ENCODE measurements at places on chromosomes 7 and 10. TPM values are rescaled to one million over a fixed set of nuclear protein-coding genes. Genes with fewer than 3 reads are reported as not detected.

CFAP69 gene
- 5.0 TPM for total RNA-seq

EPHB6 gene
- 12.1 TPM for total RNA-seq

AKR1B1 gene
- 85.0 TPM for total RNA-seq

MACC1 gene
- 28.5 TPM for total RNA-seq

AKR1E2 gene
- total RNA-seq = 12.6 TPM

CYP2C9 gene
- total RNA-seq = not detected

PHKG1 gene
- total RNA-seq = 1.8 TPM

CCDC186 gene
- 36.2 TPM for total RNA-seq

SMNDC1 gene
- 24.2 TPM for total RNA-seq

FXYD4 gene
- 6.0 TPM for total RNA-seq

DNA sequence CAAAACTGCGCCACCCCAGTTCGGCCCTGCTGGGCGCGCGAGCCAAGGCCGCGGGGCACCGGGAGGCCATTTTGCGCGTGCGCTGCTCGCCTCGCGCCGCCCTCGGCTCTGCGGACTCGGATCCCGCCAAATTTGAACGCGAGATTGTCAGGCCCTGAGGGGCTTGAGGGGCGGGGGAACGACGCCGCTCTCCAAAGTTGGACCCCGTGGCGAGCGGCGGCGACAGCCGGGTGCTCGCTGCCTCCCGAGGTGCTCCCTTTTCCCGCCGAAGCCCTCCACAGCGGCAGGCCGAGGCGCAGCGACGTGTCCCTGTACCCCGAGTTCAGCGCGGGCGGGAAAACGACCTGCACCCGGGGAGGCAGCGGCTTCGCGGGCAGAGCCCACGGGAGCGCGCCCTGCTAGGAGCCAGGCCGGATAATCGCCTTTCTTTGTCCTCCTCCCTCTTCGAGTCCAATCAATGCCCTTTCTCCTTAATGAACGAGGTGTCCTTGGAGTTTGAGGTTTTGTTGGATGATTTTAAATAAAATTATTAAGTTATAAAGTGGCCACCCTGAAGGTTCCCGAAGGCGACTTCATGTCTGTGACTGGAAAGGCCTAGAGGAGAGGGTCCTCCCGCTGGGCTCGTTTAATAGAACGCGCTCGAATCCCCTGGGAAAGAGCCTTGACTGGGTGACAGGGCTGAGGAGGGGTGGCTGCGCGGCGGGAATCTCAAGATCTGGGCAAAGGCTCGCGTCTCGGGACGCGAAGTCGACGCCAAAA lies 10.7 kb upstream of the SPAG6 start:
- no peak for DNase-seq

DNA sequence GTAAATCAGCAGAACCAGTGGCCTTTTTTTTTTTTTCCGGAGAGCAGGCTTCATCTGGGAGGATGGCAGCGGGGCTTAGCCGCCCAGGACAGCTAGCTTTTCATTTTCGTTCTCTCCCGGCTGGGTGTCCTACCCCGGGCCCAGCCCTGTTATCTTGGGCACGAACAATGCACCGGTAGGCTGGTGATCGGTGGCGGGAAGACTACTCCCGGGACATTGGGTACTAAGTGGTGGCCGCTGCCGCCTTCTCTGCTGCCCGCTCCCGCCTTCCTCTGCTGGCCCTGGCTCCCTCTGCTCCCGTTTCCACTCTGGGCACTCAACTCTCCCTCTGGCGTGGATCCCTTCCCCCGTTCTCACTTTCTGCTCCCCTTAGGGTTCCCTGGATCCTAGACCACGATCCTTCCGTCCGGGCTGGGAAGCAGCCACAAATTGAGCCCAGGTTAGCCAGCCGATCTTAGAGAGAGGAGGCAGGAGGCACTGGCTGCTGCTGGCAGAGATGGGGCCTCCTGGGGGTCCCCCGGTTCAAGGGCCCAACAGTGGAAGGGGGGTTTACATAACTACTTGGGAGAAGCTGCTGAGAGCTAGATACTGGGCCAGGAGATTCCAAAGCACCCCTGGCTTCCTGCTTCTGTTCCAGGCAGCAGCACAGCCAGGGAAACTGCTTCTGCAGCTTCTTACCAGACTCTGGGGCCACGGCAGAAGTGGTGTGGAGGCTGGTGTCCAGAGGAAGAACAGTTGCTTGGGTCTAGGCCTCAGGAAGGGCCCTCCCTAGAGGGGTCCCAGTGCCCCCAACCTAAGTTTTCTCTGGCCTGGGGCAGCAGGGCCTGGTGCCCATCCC lies 1.8 kb downstream of the TLX1 start:
- DNase-seq = no peak

DNA sequence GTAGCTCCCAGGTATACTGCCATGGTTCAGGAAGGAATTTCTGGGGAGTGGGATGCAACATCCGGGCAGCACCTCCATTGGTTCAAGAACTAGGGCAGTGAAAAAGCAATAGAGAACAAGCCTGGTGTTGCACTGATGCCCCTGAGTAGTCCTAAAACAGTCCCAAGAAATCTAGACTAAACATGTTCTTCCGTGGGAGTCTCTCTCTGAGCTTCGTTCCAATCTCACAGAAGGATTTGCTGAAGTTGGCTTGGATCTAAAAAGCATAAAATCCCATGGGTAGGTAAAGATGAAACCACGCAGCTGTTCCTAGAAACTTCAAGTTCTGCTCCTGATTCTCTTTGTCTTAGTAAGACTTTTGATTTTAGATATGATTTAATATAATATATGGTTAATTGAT lies 154.5 kb downstream of the PLXDC2 start:
- DNase-seq = no peak

DNA sequence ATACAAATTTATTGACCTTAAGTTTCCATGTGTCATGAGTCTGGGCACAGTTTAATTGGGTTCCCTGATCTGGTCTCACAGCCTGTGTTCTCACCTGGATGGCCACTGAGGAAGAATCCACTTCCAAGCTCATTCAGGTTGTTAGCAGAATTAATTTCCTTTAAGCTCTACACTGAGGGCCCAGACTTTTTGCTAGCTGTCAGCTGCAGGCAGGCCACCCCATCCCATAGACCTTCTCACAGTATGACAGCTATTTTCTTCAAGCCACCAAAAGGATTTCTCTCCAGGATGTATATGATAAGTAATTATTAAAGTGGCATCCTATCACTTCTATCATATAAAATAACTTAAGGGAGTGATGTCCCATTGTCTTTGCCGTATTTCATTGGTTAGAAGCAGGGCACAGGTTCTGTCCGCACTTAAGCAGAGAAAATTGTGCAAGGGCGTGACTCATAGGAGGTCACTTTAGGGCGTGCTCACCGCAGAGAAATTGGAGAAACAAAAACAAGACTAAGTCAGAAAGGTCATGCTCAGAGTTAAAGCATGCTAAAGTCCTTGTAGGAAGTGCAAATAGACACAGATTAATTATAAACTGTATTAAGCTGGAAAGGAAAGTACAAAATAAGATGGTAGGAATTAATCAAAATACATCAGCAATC lies 109.9 kb downstream of the AHR start:
- no peak for DNase-seq

DNA sequence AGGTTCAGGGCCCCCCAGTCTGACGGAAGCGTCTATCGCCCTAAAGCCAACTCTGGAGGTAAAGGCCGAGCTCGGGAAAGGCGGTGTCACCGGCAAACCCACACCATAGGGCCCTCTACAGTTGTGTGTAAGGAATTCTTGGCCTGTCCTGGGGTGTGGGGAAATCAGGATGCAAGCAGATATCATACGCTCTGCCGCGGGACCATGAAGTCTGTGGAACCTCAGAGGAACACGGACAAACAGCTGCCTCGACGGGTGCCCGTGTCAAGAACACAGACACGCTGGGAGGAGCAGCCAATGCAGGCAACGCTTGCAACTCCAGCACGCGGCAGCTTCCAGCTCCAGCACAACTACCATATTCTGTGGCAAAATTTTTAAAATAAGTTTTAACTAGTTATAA lies 157.9 kb downstream of the DIP2C start:
- no peak for DNase-seq

GRCh38 chr7:155839461-155839860 lies 27.2 kb upstream of the SHH start:
- DNase-seq = no peak

DNA sequence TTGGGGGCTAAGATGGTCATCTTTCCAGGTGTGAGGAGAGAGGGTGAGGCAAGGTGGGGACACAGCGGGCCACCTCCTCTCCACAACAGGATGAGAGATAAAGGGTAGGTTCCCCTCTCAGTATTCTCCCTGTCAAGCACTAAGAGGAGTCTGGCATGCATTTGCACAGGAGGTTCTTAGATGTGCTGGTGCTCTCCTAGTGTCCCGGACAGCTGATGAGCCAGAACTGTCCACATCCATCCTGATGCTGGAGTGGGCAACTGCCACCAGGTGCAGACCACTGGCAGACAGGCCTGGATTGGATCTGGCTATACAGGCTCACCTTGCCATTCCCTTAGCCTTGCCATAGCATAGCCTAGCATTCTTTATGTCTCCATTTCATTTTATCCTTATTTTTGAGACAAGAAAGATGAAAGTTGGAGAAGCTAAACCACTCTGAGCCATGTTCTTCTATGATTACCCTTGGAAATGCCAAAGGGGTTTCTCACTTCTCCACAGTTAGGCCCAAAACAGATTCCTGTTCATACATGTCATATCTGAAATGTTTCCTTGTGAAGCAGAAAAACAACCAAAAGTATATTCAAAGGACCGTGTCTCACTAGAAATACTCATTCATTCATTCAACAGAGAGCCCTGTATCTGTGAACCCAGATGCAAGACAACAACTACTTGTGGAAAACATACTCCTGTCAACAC lies 48.8 kb upstream of the ANTXRL start:
- DNase-seq = no peak

DNA sequence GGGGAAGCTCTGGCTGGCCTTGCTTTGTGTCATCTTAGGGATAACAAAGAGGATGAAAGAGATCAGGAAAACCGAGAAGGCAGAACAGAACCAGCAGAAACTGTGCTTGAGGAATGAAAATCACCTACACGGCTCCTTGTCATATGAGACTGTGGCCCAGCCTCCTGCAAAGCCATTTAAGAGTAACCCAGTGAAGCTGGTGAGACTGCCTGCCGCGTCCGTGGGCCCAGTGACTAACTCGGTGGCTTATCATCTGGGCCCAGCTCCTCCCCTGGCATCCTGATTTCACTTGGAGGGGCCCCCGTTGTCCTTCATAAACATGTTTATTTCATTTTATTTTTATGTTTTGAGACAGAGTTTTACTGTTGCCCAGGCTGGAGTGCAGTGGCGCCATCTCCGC lies 30.7 kb downstream of the HTRA1 start:
- DNase-seq = no peak

GRCh38 chr10:42150428-42151061 lies 487.8 kb downstream of the ZNF33B start:
- no peak for DNase-seq

- no peak for DNase-seq
These were observed 73.9 kb upstream of the GDF10 start for GRCh38 chr10:47225928-47226645.

DNA sequence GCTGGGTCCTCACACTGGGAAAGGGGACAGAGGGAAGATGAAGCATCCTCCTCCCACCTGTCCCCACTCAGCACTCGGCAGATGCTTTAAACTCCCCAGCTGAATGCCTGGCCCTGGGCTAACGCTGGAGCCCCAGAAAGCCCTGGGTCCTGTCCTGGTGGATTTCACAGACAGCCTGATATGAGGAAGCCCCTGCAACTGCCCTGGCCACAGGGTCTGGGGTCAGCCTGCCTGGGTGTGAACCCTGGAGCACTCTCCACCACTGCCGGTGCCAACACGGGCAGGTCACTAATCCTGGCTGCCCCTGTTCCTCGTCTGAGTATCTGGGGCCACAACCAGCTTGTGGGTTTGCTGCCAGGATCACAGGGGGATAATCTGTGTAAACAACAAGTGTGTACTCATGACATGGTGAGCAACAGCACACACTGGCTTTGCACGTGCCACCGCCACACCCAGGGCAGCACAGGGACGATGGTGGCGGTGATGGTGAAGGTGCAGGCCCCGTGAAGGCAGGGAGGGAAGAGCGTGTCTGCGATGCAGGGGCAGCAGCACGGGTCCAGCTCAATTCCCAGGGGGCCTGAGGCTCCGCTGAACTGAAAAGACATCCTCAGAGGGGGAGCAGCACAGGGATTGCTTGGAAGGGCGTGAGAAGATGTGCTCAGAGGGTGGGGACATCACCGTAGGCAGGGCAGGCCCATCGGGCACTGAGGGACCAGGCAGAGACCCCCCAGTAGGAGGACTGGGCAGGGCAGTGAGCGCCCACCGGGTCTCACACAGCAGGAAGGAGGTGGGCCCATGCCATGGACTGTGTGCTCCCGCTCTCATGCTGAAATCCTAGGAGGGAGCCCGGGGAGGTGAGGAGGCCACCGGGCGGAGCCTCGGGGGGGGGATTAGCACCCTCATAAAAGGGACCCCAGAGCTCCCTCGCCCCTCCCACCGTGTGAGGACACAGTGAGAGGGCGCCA lies 238.7 kb downstream of the MAD1L1 start:
- DNase-seq = no peak

GRCh38 chr7:148670374-148670773 lies 28.3 kb upstream of the CUL1 start:
- DNase-seq = no peak

GRCh38 chr7:2763597-2763996 lies 75.6 kb downstream of the AMZ1 start:
- DNase-seq = no peak

DNA sequence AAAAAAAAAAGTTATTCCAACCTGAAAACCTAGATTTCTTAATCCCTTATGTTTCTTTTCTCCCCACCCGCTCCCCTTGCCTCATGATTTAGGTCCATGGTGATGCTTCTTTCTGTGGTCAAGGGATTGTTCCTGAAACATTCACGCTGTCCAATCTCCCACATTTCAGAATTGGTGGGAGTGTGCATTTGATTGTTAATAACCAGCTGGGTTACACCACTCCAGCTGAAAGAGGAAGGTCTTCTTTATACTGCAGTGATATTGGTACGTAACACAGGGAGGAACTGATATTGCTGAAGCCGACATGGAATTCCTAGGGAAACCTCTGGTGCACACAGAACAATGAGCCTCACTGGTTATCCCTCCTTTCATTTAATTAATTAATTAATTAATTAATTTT lies 22.7 kb downstream of the DHTKD1 start:
- DNase-seq = no peak

DNA sequence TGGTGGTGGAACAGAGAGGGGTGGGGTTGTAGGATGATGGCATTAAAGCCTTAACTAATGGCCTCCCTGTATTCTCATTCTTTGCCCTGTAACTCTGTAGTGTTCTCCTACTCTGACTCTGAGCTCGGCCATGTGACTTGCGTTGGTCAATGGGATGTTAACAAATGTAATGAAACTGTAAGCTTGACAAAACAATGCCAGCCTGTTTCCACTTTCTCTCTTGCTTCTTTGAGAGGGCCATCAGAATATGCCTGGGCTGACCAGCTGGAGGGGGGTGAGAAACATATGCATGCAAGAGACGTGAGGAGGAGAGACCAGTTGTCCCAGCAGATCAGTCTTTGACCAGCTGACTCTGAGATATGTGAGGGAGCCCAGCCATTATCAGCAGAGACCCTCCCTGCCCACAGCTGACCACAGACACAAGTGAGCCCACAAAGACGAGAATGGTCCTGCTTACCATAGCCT lies 100.6 kb downstream of the ICA1 start:
- no peak for DNase-seq

Measured in left lung (tissue), 14 donors.